ENCODE measurements at places on chromosomes 5 and 9.

GRCh38 chr9:120484162-120484561, 95.8 kb downstream of the CDK5RAP2 start:
- DNase-seq, result no peak

- DNase-seq, result no peak
These were observed 388.0 kb upstream of the IRX2 start for GRCh38 chr5:3139499-3139931.

DNA sequence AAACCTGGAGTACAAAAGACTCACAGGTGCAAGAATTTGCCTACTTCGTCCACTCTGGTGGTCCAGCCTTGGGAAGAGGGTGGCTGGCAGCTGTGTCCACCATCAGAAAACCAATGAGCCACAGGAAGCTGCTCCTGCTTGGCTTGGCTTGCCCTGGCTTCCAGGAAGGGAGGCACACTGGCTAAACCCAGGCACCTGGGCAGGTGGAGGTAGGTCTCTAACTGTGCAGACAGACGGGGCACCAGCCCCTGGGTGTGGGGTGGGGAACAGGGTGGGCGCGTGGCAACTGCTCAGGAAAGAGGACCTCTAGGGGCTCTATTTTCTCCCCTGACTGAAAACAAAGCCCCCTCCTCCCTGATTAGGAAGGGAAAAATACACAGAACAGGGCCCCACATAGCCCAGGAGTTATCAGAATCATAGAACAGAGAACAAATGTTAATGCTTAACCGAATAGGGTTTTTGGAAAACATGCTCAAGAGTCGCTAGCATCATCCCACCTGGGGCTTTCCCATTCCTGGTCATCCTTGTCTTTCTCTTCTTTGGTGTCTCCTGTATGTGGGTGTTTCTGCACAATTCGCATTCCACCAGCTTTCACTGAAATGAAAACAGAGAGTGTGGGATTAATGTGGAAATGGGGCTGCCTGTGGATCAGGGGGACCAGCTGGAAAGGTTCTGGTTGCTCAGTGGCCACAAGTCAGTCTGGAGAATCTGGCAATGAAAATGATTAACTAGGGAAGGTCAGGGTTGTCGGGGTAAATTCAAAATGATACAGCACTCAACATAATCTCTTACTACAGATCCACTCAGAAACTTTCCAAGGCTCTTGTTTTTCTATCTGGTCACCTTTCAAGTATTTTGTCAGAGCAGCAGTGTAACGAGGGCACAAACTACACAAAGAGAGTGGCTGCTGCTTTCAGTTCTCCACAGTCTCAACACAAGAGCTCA, 13.1 kb downstream of the DAP start:
- no peak for DNase-seq

- DNase-seq, result no peak
These were observed 64.9 kb downstream of the DOCK2 start for GRCh38 chr5:169701910-169702451.

- DNase-seq, result no peak
These were observed 36.2 kb upstream of the PRDM12 start for GRCh38 chr9:130627896-130628792.

GRCh38 chr5:34627794-34628193, 28.3 kb upstream of the RAI14 start:
- no peak for DNase-seq

- no peak for DNase-seq
These were observed 299.3 kb upstream of the IRX4 start for GRCh38 chr5:2182020-2182419.

- DNase-seq, result no peak
These were observed 129.0 kb upstream of the WWC1 start for GRCh38 chr5:168162464-168162863.

- DNase-seq, result no peak
These were observed 1879.1 kb upstream of the ACO1 start for GRCh38 chr9:30505311-30505710.

DNA sequence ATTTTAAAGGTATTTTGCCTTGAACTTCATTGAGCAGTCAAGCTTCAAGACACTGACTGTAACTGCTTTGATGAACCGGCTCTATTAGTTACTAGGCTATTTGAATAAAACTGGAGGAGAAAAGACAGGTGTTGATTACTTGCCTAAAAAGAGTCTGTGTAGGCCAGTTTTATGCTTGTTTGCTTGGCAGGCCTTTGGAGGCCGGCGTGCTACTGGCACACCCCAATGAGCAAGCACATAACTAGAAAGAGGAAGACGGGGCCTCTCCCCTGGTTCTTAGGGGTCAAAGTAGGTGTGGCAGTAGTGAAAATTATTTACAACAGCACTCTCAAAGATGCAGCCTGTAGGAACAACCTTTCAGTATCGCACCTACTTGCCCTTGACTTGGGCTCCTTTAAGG, 2.1 kb upstream of the ZFR start:
- no peak for DNase-seq

DNA sequence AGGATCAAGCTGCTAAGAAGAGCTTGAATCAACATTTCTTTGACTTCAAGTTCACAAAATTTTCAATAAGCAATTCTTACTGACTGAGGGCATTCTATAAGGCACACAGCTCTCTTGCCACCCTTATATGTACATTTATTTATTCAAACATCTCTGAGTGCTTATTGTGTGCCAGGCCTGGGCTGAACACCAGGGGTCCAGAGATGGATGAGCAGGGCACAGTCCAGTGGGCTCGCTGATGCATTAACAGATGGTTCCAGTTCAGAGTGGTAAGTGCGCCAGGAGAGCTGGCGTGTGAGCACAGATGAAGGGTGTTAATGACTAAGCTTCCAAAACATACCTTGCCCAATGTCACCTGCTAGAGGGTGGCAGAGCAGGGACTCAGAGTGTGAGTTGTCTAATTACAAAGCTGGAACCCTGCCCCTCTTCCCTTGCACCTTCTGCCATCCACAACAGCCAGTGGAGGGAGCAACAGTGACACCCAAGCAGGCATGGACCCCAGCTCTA, 24.6 kb downstream of the ALG2 start:
- DNase-seq, result no peak

DNA sequence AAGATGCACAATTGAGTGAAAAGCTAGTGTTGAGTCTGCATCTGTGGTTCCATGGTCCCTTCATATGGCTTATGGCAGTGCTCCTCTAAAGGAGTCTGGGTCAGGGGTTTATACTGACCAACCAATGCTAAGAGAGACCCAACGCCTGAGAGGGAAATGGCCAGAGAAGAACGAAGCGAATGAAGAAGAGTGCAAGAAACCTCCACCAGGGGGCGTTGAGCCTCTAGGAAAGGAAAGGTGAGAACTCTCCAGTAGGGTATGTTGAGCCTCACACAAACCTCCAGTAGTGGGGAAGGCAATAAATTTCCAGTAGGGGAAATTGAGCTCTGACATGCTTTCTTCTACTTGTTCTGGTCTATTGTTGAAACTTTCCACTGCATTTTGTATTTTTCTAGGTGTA, 470.6 kb downstream of the PRDM9 start:
- no peak for DNase-seq
